ENCODE measurements at places on chromosomes 6 and 20.

DNA sequence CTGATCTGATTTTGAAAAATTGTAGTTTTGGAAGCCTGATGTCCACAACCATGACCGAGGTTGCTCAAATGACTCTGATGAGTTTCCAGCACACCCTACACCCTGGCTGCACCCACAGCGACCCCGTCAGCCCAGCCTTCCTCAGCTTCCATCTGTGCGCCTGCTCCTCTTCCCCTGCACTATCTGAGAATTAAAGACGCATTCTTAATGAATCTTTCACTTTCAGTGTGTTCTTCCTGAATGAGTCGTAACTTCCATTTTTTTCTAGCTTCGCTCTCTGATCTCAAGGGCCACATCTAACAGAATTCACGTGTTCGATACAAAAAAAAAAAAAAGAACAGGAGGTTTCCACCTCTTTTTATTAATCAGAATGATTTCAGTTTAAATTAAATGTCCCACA is 21.3 kb upstream of the RREB1 start:
- DNase-seq, result no peak

DNA sequence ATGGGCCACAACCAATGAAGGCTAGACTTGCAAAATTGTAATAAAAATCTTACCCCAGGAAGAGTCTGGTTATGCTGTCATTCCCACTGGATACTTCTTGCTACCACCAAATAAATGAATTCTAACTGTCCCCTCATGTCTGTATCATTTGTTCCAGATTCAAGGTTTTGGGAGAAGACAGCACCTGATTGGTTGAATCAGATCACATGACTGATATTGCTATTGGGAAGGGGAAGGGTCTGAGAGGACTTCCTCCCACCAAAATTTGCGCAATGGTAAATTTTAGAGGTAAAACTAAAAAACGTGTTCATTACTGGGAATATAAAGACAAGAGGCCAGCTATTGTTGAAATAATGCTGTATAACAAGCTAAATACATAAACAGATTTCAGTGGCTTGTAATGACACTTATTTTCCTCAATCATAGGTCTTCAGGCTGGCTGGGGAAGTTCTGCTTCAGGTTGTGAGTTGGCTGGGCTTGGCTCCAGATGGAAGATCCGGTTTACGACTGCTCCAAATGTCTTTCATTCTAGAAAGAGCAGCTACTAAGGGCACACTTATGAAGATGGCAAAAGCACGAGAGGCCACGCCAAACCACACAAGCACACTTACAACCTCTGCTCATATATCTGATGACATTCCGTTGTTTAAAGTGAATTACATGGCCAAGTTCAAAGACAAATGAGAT is 27.1 kb upstream of the TASP1 start:
- DNase-seq, result no peak

- no peak for DNase-seq
Measured at GRCh38 chr6:148578837-148579565, 167.8 kb upstream of the UST start.

GRCh38 chr6:168212362-168212761 is 107.2 kb downstream of the DACT2 start:
- DNase-seq, result no peak

- DNase-seq, result no peak
Measured at GRCh38 chr6:122476131-122476530, 4.5 kb upstream of the SERINC1 start.

GRCh38 chr6:88914180-88914579 is 49.2 kb downstream of the RNGTT start:
- no peak for DNase-seq

DNA sequence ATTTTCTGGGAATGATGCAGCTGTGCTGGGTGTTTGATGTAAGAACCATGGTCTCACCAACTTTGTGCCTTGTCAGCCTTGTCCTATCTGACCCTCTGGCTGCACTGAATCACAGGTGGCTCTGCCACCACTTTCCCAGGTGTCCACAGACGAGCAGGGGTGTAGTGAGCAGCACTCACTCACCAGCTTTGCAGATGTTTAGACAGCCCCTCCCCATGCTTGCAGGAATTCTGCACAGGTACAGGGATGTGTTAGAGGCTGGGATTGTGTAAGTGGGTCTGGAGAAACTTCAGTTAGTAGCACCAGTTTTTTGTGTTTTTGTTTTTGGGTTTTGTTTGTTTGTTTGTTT is 88.2 kb upstream of the NAA20 start:
- no peak for DNase-seq

DNA sequence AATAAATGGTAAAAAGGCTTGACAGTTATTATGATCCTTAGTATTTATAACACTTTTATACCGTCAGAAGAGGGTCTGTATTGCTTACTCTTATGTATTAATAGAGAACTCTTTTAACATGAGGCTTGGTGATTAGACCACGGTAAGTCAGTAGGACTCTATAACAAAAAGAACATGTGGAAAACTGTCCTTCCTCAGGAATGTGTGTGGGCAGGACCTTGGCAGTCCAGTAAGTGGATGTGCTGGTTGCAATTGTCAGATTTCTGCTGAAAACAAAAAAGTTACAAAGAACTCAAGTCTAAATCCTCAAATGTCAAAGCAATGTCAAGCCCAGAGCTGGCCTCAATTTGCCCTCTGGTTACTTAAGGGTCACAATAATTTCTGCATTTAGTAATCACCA is 81.1 kb downstream of the PLCG1 start:
- no peak for DNase-seq

All from T-helper 9 cell (primary cell).